Mesothelial cell of epicardium (in vitro differentiated cells): ENCODE measurements at places on chromosomes 4 and X.

- no peak for DNase-seq
Measured at GRCh38 chr4:135192751-135193535, 991.4 kb upstream of the PABPC4L start.

DNA sequence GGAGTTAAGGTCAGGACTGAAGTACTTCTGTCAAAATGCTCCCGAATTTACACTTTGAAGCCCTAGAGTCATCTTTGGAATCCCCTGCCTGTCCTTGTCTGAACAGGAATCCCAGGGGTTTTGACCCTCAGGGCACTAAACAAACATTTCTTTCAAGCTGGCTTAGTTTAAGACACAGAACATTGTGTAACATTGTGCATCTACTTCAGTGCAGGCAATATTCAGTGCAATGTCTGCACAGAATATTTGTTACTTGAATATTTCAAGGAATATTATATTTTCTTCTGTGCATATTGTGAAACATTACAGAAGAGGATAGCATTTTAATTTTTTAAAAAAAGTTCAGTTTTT, 763.4 kb downstream of the PCDH18 start:
- DNase-seq = no peak

GRCh38 chrX:150887906-150888465, 10.5 kb downstream of the CD99L2 start:
- no peak for DNase-seq

GRCh38 chrX:74349387-74349786, 45.4 kb downstream of the ZCCHC13 start:
- DNase-seq = no peak

DNA sequence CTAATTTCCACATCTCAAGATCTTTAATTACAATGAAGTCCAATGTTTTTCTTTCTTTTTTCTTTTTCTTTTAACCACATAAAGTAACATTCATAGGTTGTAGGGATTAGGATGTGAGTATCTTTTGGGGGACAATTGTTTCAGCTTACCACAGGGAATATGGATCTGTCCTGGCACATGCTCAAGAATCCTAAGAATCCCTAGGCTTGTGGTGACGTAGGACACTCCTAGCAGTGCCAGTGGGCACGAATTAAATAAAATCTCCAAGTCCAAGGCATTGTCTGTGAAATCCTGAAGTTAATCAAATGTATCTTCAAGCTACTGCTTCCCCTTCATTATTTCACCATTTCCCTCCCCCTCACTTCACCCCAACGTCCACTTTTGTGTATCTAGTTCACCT, 2.6 kb upstream of the LAS1L start:
- no peak for DNase-seq

DNA sequence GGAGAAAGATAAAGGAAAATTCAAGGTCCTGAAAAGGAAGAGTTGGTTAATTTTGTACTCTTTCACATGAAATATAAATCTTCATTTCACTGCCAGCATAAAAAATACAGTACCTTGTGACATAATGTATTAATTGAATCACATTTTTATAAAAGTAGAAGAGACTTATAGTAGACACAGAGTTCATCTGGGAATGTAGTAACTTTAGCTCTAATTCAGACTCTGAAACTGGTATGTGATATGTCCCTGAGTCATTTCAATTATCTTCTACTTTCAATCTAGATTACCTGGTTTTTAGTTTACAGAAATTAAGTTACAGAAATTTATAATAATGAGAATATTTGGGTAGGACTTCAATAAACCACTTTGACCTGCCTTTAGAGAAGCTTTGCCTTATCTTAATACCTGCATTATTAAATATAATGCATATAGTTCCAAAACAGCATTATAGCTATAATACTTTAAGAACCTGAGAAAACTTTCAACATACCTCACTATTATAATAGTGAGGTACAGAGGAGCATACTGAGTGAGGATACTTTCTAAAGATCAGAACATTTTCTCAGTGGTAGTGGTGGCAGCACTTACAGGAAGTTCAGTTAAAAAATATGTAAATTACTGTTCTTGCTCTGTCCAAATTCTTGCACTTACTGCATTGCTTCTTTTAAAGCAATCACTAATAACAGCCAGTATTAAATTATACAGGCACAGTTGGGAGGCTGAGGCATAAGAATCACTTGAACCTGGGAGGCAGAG, 11.2 kb downstream of the NEK1 start:
- no peak for DNase-seq

- no peak for DNase-seq
Measured at GRCh38 chr4:115834441-115834840, 721.0 kb upstream of the NDST4 start.

- DNase-seq = no peak
Measured at GRCh38 chrX:22135171-22135711, 103.1 kb downstream of the PHEX start.

DNA sequence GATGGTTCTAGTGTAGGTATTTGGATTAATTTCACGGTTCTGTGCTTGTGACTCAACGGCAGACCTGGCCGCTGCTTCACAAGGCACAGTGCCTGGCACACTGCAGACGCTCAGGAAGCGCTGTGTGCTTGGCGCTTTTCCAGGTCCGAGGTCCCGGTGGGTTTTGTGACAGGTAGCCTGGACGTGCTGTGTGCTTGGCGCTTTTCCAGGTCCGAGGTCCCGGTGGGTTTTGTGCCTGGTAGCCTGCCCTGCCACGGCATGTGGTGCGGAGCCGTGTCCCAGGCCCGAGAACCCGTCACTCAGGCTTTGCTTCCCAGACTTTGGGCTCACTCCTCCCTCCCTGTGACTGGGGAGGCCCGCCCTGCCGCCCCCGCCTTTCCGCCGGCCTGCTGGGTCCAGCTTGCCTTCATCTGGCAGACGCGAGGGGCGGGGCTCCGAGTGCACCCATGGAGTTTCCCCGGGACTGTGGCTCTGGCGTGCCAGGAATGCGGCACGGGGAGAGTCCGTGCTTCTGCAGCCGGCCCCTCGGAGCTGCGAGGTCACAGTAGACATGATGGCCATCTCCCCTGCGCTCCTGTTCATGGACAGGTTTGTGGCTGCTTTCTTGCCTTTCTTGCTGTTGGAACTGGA, 44.2 kb downstream of the TBC1D14 start:
- no peak for DNase-seq

DNA sequence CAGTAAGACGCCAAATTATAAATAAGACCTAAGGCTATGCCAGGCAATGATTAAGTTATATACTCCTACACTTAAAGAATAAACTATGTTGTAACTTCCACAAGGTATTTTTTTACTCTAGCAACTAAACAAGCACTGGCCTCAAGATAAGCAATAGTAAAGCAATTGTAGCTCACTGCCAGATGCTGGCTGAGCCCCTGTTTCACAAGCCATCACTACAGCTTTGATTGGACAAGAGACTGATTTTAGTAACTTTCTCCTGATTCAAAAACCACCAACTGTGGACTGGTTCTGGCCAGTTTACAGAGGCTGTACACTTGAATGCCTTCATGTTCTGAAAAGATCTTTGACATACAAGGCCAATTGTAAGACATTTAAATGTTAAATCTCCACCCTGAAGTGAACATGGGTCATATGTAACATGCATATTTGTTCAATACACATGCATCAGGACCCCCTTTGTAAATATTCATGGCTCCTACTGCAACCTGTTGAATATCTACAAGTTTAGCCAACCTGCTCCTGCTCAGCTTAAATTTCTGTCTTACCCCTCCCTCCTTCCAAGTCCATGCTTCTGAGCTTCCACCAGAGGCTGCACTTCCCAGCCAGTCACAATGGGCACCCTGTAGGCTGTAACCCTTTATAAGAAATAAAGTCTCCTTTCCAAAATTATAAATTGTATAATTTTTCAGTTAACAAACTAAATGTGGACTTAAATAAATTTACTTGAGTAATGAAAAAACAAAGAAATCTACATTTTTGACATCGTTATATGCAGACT, 423.6 kb downstream of the ANKRD50 start:
- no peak for DNase-seq

DNA sequence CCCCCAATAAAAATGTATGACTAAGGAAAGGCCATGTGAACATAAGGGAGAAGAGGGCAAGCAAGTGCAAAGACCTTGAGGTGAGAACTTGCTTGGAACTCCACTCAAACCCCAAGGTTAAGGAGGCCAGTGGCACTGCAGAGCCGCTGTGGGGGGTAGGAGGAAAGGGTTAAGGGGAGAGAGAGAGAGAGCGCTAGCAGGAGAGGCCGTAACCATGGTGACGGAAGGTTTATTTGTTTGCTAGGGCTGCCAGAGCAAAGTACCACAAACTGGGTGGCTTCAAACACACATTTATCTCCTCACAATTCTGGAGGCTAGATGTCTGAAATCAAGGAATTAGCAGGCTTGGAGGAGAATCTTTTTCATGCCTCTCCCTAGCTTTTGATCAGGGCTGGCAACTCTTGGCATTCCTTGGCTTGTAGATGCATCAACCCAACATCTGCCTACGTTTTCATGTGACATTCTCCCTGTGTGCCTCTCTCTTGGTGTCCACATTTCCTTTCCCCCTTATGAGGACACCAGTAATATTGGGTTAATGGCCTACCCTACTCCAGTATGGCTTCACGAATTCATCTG, 35.2 kb downstream of the SMIM20 start:
- DNase-seq = no peak

DNA sequence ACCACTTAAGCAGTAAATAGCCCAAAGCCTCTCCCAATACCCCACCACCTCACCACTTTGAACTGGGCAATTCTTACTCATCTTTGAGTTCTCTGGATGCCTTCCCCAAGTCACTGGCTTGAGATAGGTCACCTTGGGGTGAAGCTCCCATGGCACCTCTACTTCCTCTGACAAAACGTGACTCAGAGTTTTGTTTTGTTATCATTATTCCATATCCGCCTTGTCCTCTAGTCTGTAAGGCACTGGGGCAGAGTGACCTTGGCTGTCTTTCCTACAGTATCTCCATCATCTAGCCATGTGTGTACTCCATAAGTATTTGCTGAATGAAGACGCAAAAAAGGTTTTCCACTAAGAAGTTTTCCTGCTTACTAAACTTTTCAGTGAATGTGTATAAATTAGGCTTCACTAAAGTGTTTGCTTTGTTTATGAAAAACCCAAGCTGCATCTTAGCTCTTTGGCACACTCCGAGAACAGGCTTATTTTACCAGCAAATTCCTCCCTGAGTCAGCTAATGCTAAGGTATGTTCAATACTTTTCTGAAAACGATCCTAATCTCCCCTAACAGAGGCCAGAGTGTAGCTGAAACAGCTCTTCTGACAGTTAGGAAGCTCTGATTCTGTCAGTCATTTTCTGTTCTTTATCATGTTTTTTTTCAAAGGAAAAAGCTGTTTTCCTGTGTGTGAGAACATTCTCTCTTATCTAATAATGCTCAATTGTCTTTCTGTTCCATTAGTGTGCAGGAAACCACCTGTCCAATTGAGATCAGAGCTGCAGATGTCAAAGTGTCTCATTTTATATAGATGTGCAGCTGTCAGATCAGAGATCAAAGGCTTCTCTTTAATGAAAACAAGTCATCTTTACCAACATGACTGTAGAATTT, 30.2 kb upstream of the TSPAN5 start:
- DNase-seq = no peak

- no peak for DNase-seq
Measured at GRCh38 chr4:3810111-3810680, 44.0 kb downstream of the ADRA2C start.

DNA sequence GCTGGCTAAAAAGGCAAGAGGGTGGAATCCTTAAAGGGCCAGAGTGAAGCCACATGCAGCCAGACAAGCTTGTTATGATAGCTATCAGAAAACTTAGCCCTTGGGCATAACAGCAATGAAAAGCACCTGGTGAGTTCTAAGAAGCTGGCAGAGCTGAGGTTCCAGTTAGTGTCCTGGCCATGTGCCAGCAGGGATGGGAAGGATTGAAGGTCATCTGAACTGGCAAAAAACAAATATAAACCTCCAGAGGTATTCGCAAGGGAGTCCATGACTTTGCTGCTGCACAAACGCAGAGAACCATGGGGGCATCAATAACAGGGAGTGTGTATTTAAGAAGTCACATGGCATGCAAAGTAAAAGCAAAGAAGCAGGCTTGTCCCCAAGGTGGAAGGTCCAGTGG, 208.9 kb downstream of the FAM47A start:
- no peak for DNase-seq

DNA sequence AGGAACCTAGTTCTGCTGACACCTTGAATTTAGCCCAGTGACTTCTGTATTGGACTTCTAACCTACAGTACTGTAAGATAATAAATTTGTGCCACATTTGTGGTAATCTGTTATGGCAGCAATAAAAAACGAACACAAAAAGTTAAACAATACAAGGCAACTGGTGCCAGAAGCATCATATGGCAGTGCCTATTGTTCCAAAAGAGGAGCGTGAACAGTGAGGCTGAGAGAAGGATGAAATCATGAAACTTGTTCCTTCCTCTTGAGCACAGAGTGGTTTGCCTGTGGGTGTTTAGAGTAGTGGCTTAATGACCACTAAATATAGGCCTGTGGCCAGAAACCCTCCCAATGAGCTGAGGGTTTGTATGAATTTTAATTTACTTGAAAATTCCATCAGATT, 69.7 kb upstream of the PGRMC2 start:
- no peak for DNase-seq

GRCh38 chr4:125042041-125042440, 272.7 kb upstream of the FAT4 start:
- DNase-seq = no peak

DNA sequence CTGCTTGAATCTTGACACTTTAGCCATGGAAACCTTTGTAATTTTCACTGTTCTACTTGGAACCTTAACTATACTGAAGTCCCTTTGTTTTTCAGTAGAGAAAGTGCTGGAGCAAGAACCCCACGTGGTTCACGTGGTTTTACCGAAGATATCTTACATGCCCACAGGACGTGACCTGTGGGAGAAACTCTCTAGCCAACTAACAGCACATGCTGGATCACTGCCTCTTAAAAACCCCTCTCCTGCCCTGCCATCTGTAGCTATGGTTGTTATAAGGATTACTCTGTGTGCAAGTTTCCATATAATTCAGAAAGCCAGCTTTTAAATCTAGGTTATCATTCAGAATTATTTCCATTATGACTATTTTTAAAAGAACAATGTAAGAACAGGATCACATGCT, 30.2 kb downstream of the SPANXD start:
- no peak for DNase-seq

GRCh38 chr4:46425775-46426400, 36.0 kb upstream of the GABRA2 start:
- DNase-seq = no peak

- no peak for DNase-seq
Measured at GRCh38 chr4:159035570-159035969, 67.3 kb upstream of the RAPGEF2 start.

- no peak for DNase-seq
Measured at GRCh38 chr4:121070696-121071639, 1.4 kb downstream of the NDNF start.

GRCh38 chrX:18964026-18964425, 19.9 kb downstream of the PHKA2 start:
- no peak for DNase-seq

GRCh38 chr4:5734853-5735252, 23.9 kb downstream of the EVC start:
- DNase-seq = no peak
